BJ (cell line): ENCODE measurements at places on chromosomes 3 and 15.

DNA sequence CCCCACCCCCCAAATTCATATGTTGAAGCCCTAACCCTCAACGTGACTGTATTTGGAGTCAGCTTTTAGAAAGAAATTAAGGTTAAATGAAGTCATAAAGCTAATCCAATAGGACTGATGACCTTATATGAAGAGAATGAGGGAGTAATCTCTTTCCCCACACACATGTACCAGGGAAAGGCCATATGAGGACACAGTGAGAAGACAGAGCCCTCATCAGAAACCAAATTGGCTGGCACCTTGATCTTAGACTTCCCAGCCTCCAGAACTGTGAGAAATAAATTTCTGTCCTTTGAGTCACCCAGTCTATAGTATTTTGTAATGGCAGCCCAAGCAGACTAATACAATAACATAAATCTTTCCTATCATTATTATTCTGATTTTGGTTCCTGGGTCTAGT, 194.7 kb upstream of the NANOGP8 start:
- DNase-seq = no peak

- DNase-seq = no peak
Observed at GRCh38 chr3:142664819-142665218, 59.0 kb upstream of the TRPC1 start.

DNA sequence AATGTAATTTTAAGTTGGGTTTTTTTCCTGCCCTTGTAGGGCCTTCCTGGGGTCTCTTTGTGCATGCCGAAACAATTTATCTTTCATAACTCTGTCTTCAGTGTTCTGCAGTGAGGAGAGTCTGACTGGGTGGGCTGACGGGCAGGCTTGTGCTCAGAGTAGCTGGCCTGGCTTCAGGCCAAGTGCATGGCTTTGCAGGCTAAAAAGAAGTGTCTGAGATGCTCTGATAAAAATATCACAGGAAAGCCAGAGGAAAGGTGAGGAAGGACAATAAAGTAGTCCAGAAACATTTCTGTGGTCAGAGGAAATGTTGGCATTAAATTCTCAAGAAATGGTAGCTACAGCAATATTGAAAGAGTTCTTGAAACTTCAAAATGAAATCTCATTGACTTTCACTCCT, 25.5 kb downstream of the ST3GAL6 start:
- DNase-seq = no peak

- no peak for DNase-seq
Observed at GRCh38 chr3:59995563-59995962, 945.7 kb upstream of the CFAP20DC start.

- DNase-seq = no peak
Observed at GRCh38 chr15:76338486-76339304, 2.1 kb downstream of the ISL2 start.

DNA sequence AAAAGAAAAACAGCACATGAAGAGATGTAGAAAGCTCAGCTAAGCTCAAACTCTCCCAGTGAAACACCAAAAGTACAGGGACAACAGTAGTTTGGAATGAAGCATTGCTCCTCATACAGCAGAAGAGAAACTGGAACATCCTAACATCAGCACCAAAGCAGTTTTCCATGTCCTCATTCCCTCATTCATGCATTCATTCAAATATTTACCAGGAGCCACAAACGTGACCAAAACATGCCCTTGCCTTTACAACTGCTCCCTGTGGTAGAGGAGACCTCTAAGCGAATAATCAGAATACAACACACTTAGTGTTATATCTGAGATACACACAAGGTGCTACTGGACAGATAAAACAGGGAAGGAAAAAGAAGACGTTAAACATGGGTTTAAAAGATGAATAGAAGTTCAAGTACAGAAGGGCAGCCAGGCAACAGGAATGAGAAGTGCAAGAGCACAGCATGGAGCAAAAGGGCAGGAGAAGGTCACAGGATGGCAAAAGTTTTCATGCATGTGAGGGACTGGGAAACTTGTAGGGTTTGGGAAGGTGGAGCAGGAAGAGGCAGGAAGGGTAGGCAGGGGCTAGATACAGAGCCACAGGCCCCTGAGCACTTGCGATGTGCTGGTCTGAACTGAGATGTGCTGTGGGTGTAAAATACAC, 58.5 kb upstream of the LMCD1 start:
- DNase-seq = no peak

DNA sequence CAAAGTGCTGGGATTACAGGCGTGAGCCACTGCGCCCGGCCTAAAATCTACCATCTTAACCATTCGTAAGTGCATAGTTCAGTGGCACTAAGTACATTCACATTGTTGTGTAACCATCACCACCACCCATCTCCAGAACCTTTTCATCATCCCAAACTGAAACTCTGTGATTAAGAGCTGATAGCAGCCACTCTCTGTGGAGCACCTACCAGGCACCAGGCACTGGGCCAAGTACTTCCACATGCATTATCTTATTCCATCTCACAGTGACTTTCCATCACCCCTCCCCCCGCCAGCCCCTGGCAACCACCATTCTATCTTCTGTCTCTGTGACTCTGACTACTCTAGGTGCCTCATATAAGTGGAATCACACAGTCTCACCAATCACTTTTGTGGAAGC, 2.3 kb upstream of the INSYN1 start:
- no peak for DNase-seq
